HT1080 (cell line): ENCODE measurements at places on chromosomes 12 and 14. TPM values are rescaled to one million over a fixed set of nuclear protein-coding genes. Genes with fewer than 3 reads are reported as not detected.
A peak's percentile ranks its signal among the peaks of the same experiment; 100 is the strongest.

DNA sequence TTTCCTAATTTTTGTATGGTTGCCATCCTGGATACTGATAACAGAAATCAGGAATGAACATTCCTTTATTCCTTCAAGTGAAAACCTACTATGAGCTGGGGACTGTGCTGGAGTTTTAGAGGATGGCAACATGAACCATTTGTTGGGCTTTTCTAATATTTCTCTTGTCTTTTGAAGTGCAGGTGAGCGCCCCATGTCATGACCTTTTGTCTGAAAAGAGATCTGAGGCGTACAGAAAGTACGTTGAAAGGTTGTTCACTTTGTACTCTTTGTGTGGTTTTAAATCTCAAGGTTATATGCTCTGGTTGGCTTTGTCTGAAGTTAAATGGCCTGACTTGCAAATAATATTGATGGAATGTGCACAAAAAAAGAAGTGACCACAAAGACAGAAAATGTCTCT, 79.0 kb downstream of the GAS2L3 start:
- DNase-seq: no peak

DNA sequence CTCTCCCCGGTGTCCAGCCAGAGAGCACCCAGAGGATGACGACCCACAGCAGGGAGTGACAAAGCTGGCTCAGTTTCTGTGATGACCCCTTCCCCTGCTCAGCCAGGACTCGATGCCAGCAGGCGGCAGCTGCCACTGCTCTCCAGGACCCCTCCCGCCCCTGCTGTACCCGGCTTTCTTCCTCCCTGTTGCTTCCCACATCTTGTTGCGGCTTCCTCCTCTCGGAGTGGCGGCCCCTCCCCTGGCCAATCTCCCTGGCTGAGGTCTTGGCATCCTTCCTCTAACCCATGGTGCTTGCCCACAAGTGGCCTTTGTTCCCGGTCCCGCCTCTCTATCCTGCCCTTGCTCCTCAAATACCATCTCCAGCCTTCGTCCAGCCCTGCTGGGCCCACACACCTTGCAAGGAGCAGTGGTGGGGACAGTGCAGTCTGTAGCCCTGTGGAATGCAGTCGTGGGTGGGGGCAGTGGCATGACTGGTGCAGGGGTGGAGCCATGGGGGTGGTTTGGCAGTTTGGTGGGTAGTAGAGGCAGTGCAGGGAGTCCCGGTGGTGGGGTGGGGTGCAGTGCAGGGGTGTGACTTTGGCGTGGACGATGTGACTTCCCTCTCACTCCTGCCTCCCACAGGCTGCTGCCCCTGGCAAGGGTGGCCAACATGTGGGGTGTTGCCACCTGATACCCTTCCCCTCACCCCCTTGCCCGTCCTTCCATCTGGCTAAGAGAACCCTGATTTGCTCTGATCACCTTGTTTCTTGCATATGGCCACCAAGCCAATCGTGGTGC, 16.3 kb upstream of the BEGAIN start:
- no peak for DNase-seq

- no peak for DNase-seq
Observed at GRCh38 chr12:15154103-15154502, 67.1 kb downstream of the RERG start.

- no peak for DNase-seq
Observed at GRCh38 chr12:98893675-98894411, 248.8 kb downstream of the APAF1 start.

GRCh38 chr12:138898-139534, 72.4 kb downstream of the IQSEC3 start:
- no peak for DNase-seq

DNA sequence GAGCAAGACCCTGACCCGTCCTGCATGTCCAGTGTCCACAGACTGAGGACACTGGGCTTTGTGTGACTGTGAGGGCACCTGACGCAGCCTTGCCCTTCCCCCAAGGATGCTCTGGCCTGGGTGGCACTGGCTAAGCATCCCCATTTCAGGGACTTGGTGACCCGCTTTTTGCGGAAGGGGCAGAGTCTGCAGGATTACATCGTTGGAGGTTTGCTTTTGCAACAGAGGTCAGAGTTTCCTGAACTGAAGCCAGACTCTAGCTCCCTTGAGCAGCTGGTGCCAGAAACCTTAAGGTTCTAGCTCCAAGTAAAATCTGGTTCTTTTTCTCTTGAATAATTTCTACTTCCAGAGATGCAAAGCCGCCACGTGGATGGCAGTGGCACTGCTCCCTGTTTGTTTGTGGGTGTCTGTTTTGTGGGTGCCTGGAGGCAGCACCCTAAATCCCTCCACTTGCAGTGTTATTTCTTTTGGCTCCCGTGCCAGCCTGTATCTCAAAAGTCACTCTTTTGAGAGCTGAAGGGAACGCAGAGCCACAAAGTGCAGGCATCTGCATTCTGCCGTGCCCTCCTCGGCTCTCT, 184.7 kb downstream of the TSPAN9 start:
- no peak for DNase-seq

DNA sequence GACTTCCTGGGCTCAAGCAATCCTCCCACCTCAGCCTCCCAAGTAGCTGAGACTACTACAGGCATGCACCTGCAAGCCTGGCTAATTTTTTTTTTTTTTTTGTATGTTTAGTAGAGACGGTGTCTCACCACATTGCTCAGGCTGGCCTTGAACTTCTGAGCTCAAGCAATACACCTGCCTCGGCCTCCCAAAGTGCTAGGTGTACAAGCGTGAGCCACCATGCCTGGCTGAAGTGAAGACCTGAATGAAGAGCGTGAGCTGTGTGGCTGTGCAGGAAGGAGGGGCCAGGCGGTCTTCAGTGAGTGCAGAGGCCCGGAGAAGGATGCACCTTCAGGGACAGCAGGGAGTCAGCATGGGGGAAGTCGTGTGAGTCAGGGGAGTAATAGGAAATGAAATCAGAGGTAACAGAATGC, 14.9 kb upstream of the NFKBIA start:
- DNase-seq: peak; percentile 83

DNA sequence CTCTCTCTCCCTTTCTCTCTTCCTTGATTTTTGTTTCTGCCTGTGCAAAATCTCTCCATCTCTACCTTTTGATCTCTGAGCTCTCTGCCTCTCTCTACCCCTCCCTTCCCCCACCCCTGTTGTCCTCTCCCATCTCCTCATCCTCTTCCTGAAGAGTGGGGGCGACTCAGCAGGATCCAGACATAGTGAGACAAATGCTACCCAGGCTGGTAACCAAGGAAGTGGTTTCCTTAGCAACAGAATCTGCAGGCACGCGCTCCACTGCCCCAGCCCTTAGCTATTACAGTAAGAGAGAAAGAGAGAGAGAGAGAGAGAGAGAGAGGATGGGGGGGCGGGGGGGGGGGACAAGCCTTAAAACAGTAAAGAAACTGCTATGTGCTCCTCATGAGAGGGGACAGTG, 85.6 kb downstream of the CMKLR1 start:
- no peak for DNase-seq

DNA sequence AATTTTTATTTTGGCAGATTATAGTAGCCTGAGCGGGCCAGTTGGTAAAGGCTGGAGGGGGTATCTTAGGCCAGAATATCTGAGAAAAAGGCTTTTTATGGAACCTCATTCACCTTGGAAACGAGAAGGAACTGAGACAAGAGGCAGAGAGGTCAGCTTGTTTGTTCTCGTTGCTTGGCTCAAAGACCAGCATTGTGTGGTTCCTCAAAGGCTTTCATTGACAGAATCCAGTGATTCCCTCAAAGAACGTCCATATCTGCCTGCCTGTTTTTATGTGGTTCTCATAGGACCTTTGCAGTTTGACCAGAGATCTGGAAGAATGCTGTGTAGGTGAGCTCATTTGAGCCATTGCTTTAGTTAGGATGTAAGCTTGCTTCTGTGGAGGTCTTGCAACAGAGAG, 117.3 kb downstream of the CFAP54 start:
- no peak for DNase-seq

DNA sequence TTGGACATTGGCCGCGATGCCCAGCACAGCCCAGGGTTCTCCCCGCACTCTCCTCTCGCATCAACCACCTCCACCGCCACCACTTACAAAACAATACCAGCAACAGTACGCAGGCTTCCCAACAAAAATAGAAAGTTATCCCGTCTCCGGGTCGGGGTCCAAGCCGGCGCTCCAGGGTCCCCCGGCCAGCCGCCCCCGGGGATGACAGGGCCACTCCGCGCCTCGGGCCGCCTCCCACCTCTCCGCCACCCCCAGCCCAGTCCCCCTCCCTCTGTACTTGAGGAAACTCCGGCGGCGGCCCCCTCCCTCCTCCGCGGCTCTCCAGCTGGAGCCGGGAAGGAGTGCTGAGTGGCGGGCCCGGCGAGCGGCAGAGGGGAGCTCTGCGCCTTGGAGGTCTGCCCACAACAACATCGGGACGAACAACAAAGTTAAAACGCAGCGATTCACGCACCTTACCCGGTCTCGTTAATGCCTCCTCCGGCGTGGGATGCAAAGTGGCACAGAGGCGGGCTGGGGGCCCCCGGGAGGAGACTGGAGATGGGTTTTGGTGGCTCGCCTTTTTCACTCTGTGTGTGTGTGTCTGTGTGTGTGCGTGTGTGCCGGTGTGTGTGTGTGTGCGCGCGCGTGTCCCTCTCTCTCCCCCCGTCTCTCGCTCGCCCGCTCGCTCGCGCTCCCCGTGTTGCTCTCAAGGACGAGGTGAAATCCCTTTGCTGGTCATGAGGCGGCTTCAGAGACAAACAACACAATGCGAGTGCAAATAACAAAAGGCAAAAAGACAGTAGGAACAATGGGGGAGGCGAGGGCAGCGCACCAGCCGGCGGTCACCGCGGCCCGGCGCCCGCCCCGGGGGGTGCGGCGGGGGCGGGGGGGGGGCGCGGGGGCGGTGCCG, 386.8 kb downstream of the BCAT1 start:
- DNase-seq: peak; percentile 9

GRCh38 chr12:117067638-117068037, 31.6 kb downstream of the TESC start:
- DNase-seq: no peak

- DNase-seq: no peak
Observed at GRCh38 chr12:72679147-72679757, 407.1 kb downstream of the TRHDE start.

GRCh38 chr12:82504409-82504808, 146.1 kb downstream of the METTL25 start:
- DNase-seq: no peak

GRCh38 chr14:89607453-89607852, 190.4 kb upstream of the FOXN3 start:
- no peak for DNase-seq

GRCh38 chr14:68759017-68759560, 33.8 kb downstream of the ZFP36L1 start:
- no peak for DNase-seq

- no peak for DNase-seq
Observed at GRCh38 chr12:67546746-67547145, 101.8 kb upstream of the DYRK2 start.

- DNase-seq: no peak
Observed at GRCh38 chr14:87111741-87112140, 881.2 kb downstream of the GALC start.

GRCh38 chr12:124397807-124398577, 103.1 kb downstream of the RFLNA start:
- DNase-seq: no peak

GRCh38 chr12:46650688-46651087, 175.1 kb downstream of the SLC38A4 start:
- no peak for DNase-seq

SUOX gene
- total RNA-seq: 15.7 and 15.9 TPM in 2 replicates

KRT73 gene
- not detected in 2 replicates for total RNA-seq

ACRBP gene
- not detected in 2 replicates for total RNA-seq

PIANP gene
- total RNA-seq: 0.45 TPM in 1 of 2 replicates, not detected in the other

TNS2 gene
- 29.1 and 32.5 TPM in 2 replicates for total RNA-seq
